Activated CD4-positive, alpha-beta memory T cell treated with anti-CD3 and anti-CD28 coated beads for 36 hours (primary cell): ENCODE measurements at places on chromosomes 3 and 15.
A peak's percentile ranks its signal among the peaks of the same experiment; 100 is the strongest.

GRCh38 chr3:39190281-39191025, 1.9 kb downstream of the XIRP1 start:
- no peak for DNase-seq

DNA sequence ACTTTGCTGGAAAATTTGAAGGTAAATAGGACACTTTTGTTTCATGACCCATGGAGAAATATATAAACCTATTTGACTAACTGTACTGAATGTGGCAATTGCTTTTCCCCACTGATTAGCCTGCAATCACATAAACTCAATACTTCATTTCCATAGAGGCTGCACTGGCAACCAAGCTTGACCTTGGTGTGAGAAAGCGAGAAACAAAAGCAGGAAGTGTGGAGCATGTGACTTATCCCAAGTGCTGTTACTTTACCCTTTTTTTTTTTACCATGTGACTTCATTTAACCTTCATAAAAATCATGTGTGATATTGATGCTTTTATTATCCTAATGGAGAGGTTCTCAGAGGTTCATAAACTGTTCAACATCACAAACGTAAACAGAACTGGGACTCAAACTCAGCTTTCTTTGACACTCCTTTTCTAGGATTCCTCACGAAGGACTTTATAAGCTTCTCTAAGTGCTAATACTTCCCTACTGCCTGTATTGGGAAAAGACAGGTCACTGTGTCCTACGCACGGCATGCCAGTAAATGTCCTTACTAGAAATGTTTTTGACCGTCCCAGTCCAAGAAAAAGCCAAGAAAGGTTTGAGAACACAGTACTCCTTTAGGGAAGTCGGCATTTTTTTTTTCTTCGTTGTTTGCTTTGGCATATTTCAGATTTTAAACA, 34.9 kb upstream of the ZNF385D start:
- no peak for DNase-seq

- no peak for DNase-seq
Observed at GRCh38 chr15:65470866-65471265, 46.6 kb downstream of the DPP8 start.

DNA sequence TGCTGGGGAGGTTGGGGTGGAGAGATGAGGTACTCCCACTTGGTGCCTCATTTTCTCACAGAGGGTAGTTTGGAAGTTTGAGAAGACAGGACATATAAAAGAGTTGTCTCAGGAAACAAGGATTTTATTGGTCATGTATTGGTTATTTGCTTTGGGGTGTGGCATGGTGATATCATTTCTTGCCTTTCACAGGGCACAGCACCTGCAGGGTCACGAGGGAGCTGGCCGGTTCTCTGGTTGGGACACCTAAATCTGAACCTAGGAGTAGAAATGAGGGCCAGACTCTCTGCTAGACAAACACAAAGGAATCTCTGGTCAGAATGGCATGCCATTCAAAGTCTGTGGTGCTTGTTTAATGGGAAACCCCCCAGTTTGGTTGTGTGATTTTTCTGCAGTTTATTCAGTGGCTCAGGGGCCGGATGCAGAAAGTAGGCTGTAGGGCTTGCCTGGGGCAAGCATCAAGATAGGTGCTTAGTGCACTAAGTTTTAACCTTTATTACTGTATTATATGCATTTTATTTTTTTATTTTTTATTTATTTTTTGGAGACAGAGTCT, 237.7 kb upstream of the EIF1B start:
- DNase-seq: no peak

- no peak for DNase-seq
Observed at GRCh38 chr3:78926523-78926922, 841.3 kb downstream of the ROBO1 start.

GRCh38 chr15:51281368-51281967, 56.9 kb downstream of the CYP19A1 start:
- DNase-seq: peak; percentile 43

DNA sequence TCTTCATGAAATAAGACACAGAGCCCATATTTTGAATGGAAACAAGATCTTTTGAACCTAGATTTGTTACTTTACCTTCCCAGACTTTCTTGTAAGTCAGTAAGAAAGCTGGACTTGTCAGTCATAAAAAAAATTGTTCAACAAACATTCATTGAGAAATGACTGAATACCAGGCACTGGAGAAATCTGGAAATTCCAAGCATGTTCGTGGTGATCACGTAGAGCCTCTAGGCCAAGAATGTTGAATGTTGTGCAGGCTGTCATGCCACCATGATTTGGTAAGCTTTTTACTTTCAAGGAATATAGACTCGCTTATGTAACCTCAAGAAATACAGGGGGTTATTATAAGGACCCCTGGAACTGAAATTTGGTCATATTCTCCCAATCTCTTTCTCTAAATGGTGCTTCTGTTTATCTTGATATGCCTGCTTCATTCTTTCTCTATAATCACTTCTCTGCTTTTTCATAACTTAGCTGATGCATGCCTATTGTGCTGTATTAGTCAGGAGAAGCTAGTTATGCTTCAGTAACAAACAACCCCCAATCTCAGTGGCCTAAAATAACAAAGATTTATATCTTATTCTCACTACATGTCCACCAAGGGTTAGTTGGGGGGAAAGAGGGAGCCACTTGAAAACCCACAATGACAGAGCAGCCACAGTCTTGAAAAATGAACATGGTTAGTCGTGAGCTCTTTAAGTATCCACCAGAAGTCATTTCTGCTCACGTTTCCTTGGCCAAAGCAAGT, 3.4 kb upstream of the TPM1 start:
- DNase-seq: no peak

GRCh38 chr3:146091397-146091796, 69.6 kb downstream of the PLOD2 start:
- no peak for DNase-seq

- no peak for DNase-seq
Observed at GRCh38 chr3:187434524-187434923, 66.3 kb downstream of the RTP4 start.

- DNase-seq: no peak
Observed at GRCh38 chr3:197124713-197125112, 95.1 kb upstream of the MELTF start.

- DNase-seq: peak; percentile 45
Observed at GRCh38 chr3:4776980-4777581, 202.2 kb upstream of the BHLHE40 start.

- no peak for DNase-seq
Observed at GRCh38 chr15:98501632-98502031, 146.7 kb upstream of the IGF1R start.

- no peak for DNase-seq
Observed at GRCh38 chr3:9194509-9195184, 54.8 kb downstream of the SRGAP3 start.

GRCh38 chr3:57582474-57583168, 14.5 kb downstream of the ARF4 start:
- no peak for DNase-seq

GRCh38 chr15:59309405-59309804, 63.3 kb downstream of the MYO1E start:
- no peak for DNase-seq
